ENCODE measurements at places on chromosomes 16 and 17.

GRCh38 chr17:37643869-37644268 is 623 bp upstream of the DDX52 start:
- no peak for DNase-seq

GRCh38 chr17:8574687-8575086 is 55.8 kb downstream of the MYH10 start:
- DNase-seq = no peak

DNA sequence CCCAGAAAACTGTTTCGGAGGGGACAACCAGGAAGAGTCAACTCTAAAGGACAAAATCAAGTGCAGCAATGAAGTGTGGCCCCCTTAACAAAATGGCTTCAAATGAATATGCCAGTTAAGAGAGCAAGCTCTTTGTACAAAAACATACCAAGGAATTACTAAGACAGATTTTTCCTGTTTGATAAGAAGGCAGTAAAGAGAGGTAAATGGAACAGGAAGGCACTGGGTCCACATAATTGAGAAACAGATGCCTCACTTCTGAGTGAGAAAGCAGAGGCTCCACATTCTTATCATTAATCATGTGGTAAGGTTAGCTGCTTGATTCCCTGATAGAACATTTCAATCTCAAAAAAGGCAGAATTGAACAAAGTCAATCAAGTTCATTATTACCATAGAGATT is 44.9 kb downstream of the MBTD1 start:
- DNase-seq = no peak

DNA sequence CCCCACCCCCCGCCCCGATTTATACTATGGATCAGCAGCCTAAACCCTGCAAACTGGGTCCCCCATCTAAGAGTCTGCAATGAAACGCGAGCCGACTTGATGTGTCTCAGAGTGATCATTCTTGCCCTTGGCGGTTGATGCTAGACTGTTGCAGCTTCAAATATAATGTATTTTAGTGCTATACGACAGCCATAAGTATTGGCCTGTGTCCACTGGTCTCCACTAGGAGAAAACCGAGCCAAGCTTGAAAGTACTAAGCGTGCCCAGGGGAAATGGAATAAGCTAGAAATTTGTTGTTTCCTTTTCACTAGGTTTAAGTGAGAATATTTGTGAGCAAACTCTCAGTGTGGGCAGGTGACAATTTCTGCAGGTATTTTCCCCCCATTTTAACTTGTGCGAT is 711.2 kb downstream of the MAF start:
- no peak for DNase-seq

DNA sequence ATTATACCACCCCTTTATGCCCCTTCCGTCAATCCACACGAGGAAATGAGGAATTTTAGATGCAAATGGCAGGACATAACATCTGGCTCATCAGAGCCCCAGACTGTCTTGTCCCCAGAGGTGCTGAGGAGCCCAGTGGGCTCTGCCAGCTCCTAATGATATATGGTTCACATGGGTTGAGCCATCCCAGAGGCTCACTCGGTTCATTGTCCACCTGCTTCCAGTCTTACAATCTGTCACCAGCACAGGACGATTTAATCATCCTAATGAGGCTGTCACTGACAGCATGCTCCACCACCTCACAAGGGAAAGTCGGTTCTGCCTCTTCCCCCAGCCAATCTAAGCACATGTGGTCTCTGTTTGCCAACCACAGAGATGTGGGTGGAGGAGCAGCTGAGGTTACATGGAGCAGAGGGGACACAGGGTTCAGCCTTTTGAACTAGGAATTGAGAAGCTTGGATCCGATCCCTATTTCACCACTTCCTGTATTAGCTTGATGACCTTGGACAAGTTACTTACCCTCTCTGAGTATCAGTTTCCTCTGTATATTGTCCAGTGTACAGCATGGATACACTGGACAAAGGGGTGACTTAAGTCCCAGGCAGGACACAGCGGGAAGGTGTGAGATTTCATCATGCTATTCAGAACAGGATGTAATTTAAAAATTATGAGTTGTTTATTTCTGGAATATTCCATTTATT is 27.0 kb upstream of the DHX8 start:
- no peak for DNase-seq

GRCh38 chr16:59586331-59586730 is 852.2 kb upstream of the GOT2 start:
- no peak for DNase-seq

DNA sequence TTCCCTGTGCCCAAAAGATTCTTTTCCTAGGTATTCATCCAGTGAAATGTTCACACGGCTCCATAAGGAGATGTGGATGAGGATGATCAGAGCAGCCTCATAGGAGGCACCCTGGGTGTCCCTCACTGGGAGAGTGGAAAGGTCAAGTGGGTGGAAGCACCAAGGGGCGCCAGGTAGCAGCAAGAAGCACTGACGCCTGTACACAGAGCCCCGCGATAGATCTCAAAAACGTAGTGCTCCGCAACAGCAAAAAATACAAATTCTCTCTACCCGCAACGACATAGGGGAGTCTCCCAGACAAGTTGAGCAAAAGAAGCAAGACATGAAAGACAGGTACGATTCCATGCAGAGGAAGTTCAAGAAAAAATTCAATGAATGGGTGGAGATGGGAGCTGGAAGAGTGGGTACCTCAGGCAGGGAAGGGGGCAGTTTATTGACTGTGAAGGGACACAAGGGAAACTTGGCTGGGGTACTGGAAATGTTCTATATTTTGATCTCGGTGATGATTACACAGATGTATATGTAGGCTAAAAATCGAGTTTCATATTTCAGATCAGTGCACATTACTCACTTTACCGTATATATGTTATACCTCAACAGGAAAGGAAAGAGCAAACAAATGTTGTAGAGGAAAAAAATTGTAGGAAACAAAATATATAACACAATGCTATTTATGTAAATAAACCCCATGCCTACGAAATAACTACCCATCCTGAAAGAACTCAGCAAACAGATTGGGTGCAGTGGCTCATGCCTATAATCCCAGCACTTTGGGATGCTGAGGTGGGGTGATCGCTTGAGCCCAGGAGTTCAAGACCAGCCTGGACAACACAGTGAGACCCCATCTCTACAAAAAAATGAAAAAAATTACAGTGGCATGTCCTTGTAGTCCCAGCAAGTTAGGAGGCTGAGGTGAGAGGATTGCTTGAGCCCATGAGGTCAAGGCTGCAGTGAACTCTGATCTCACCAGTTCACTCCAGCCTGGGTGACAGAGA is 17.8 kb upstream of the ETV4 start:
- no peak for DNase-seq

DNA sequence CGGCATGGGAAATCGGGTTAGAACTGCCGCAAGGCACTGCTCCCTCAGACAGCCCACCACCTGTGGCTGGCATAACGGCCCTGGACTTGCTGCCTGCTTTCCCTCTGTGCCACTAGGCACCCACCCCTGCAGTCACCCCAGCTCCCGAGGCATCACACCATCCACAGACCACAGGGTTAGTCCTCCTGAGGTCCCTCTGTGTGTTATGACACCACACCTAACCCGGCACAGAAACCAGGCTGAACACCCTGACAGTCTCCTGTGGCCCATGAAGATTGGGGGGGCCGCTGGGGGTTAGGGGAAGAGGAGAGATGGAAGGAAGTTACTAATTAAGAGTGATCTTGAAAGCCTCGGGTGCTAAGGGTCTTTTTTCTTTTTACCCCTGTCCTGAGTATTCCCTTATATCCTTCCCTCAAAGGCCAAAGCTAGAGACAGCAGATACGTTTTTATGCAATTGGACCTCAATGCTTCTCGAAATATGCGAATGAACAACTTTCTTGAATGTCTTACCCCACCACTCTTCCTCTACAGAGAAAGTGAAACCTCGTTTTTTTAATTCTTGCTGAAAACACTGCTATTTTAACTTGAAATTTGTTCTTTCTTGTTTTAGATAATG is 7.0 kb downstream of the CYTH1 start:
- no peak for DNase-seq

- no peak for DNase-seq
Observed at GRCh38 chr17:45747911-45748310, 36.2 kb upstream of the CRHR1 start.

- DNase-seq = peak; percentile 2
Observed at GRCh38 chr17:5526821-5527598, 40.6 kb downstream of the MIS12 start.

- DNase-seq = peak; percentile 58
Observed at GRCh38 chr17:28738680-28739384, 5.0 kb upstream of the TRAF4 start.

DNA sequence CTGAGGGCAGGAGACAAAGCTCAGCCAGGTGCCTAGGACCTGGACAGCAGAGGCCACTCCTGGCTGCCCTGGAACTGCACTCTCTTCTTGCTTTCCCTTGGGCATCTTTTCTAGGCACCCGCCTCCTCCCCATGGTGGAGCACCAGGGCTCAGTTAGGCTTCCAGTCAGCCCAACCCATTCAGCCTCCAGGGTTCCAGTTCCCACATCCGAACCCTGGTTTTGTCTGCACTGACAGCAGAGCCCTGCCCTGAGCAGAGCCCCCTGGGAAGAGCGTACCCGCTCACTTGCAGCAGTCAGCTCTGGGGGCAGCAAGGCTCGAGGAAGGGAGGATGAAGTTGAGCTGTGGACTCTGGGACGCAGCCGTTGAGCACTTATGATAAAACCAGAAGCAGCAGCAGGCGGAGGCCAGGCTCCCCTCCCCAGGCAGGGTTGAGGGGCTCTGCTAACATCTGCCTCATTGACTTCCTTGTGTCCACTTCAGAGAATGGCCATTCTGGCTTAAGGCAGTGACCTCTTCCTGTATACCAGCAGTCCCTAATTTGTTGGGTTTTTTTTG is 213.2 kb downstream of the NTN1 start:
- no peak for DNase-seq

GRCh38 chr17:19773534-19773933 is 25.4 kb upstream of the ALDH3A1 start:
- no peak for DNase-seq

DNA sequence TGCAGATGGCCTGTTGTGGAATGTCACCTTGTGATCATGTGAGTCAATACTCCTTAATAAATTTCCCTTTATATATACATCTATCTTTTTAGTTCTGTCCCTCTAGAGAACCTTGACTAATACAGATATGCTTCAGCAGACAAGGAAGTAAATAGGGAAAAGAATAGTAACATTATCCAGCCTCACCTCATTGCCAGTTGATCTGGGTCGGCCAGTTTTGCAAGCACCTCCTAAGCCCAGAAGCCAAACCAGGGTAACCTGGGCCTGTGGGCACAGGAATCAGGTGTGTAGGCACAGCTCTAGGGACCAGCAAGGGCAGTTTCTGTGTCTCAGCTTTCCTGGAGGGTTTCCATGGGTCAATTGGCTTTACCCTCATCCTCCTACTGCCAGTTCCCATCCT is 11.9 kb upstream of the CCL17 start:
- DNase-seq = no peak

GRCh38 chr16:4496305-4496704 is 20.1 kb downstream of the HMOX2 start:
- no peak for DNase-seq

- no peak for DNase-seq
Observed at GRCh38 chr17:44847586-44847985, at the start of gene HIGD1B. TSS of gene HIGD1B (plus strand) at chr17:44847883. CDS start at chr17:44848153, 270 bp downstream.

- DNase-seq = no peak
Observed at GRCh38 chr17:43813386-43813785, 19.6 kb downstream of the MPP3 start.

DNA sequence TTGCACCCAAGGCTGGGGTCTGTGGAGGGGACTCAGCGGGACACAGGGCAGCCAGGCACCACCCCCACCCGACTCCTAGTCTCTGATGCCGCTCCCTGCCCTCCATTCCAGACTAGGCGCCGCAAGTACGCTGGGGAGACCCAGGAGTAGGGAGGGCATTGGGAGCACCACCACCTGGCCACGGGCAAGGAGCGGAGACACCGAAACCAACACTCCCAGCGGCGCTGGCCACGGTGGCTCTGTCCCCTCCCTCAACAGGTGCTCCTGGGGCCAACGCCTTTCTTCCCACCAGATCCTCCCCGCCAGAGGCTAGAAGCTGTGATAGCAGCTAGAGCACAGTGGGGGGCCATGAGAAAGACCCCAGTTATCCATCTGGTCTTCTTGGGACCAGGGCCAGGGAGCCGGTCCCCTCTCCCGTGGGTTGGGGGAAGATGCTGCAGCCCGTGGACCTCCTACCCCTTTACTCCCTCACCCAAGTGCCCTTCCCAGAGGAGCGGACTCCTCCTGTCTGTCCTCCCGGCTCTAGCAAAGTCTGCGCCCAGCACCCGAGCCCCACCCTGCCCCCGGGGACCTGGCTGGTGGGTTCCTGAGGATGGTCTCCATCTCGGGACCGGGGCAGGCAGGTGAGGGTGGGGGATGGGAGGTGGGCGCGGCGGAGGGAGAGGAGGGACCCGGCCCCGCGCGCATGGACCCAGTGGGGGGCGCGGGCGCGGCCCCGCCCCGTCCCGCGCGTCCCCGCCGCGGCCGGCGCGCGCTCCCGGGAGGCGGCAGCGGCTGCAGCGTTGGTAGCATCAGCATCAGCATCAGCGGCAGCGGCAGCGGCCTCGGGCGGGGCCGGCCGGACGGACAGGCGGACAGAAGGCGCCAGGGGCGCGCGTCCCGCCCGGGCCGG is at the start of gene SYNGR3:
Gene SYNGR3, plus strand, starts transcription at position 762 of the 892 bp plus-strand sequence. CDS start 133 bp downstream, outside the sequence.
- no peak for DNase-seq

- no peak for DNase-seq
Observed at GRCh38 chr16:4826526-4826925, 20.6 kb downstream of the GLYR1 start.

GRCh38 chr17:64728041-64728695 is 66.1 kb upstream of the SMURF2 start:
- DNase-seq = no peak

GRCh38 chr17:45156242-45156641 is 5.4 kb upstream of the HEXIM2 start:
- DNase-seq = no peak

DNA sequence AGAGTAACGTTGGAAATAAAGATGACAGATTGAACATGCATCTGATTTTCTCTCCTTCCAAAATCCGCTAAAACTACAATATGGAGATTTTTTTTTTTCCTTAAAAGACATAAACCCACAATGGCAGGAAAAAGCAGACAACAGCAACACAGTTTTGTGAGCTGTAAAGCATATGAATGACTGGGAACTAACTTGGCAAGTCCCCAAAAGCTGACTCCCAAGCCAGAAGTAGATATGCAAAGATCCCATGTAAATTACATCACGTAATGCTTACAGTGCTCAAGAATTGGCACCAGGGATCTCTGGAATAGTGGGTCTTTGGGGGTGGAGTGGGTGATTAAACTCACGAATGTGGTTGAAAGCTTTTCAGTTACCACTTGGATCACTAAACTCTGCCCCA is 106.6 kb downstream of the ELAC2 start:
- no peak for DNase-seq

DNA sequence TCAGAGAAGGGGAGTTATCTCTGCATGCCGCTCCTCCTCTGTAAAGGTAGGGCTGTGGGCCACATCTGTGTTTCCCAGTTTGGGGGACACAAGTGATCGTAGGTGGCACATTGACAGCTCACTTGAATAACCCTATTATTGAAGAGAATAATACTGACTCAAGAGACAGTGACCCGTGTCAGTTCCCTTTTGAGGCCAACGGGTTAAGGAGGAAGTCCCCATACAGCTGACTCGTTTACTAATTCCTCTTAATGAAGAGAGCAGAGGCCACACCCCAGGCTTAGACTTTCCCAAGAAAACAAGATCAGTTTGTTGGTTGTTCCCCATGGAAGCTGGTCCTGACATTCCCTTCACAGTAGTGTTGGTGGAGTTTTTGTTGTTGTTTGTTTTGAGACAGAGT is 33.0 kb downstream of the IL4R start:
- no peak for DNase-seq

GRCh38 chr17:83067718-83068261 is 11.6 kb upstream of the METRNL start:
- DNase-seq = no peak

All from stimulated activated CD4-positive, alpha-beta T cell treated with anti-CD3 and anti-CD28 coated beads, Interleukin-15, amount 100 ng/mL, for 1 hour (primary cell).